ENCODE measurements at places on chromosomes 4 and X.
A peak's percentile ranks its signal among the peaks of the same experiment; 100 is the strongest.

DNA sequence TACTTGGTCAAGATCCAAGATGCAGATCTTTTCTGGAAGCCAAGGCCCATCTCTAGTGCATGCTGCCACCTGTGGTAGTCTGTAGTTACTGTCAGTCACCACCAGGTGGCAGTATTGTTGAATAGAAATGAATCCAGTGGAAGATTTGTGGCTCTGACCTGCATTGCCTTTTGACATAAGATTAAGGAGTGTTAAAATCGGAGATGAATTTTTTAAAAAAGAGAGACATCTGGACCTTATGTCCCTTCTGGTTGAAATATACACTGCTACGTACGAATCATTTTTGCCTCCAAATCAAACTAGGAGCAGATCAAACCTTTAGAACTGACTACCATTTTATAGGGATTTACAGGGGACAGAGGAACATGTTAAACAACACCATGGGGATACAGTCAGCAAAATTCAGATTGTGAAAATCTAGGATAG, 46.9 kb upstream of the RHOH start:
- peak; percentile 63 for DNase-seq

DNA sequence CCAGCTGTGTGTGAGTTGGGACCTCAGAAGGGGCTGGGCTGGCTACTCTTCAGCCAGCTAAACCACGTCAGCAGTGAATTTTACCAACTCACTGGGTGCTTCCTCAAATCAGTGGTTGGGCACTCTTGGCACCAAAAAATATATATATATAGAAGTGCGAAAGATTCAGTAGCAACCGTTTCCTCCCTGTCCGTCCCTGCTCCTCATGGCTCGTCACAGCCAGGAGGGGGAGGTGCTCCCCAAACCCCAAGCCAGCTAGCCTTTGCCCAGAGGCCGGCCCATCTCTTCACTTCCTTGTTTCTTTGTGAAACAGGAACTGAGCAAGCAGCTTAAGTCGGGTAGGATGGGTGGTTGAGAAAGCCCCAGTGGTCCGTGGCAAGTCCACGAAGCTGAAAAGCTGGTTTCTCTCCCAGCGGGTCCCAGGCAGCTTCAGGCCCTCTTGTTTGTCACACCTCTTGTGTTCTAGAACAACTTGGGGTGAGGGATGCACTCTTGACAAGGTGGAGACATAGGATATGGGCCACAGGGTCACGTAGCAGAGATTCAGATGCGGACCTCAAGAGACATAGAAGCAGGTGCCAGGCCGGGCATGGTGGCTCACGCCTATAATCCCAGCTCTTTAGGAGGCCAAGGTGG, 6.8 kb upstream of the SASH3 start:
- DNase-seq, result no peak

- DNase-seq, result no peak
Observed at GRCh38 chr4:35520059-35520458, 724.3 kb downstream of the ARAP2 start.

DNA sequence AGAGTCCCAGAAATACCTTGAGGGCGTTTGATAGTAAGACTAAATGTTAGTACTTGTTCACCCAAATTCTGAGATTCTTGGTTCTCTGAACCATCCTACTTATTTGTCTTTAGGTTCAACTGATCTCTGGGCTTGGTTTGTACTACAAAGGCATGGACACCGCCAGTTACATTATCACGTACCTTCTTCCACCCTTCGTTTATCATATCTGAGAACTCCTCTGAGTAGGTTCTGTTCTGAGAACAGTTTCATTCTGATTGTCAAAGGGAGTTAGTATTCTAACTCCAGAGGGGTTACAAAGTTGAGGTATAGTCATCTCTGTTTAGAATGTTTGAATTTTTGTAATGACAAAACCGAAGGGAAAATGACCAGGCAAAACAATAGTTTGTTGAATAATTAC, 19.3 kb downstream of the ZFX start:
- DNase-seq, result no peak

DNA sequence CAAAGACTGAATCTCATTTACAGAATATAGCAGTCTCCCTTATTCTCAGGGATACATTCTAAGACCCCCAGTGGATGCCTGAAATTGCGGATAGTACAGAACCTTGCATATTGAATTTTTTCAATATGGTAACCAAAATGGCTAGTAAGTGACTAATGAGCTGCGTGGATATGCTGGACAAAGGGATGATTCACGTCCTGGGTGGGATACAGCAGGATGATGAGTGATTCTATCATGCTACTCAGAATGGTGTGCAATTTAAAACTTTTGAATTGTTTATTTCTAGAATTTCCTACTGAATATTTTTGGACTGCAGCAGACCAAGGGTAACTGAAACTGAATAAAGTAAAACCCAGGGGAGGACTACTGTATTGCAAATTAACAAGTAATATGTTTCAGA, 66.7 kb downstream of the STAG2 start:
- DNase-seq, result no peak

DNA sequence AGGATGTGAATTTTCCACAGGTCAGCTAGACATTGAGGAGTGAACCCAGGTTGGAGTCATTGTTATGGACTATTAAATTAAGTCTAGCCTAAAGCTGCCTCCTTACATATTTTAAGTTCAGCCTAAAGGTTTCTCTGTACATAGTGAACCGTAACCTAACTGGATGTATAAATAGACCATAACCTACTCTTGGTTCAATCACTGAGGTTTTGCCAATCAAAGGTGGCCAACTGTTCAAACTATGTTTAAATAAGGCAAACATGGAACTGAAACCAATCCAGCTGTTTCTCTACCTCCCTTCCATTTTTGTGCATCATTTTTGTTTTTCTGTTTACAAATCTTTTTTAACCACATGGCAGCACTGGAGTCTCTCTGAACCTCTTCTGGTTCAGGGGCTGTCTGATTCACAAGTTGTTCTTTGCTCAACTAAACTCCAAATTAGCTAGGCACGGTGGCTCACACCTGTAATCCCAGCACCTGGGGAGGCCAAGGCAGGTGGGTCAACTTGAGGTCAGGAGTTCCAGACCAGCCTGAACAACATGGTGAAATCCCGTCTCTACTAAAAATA, 43.9 kb upstream of the SFRP2 start:
- DNase-seq, result no peak

- DNase-seq, result no peak
Observed at GRCh38 chr4:48346594-48346993, 5.3 kb downstream of the SLAIN2 start.

GRCh38 chr4:2832309-2832980, 11.2 kb upstream of the ADD1 start:
- peak; percentile 25 for DNase-seq

- no peak for DNase-seq
Observed at GRCh38 chrX:36562986-36563385, 445.2 kb upstream of the FAM47C start.

DNA sequence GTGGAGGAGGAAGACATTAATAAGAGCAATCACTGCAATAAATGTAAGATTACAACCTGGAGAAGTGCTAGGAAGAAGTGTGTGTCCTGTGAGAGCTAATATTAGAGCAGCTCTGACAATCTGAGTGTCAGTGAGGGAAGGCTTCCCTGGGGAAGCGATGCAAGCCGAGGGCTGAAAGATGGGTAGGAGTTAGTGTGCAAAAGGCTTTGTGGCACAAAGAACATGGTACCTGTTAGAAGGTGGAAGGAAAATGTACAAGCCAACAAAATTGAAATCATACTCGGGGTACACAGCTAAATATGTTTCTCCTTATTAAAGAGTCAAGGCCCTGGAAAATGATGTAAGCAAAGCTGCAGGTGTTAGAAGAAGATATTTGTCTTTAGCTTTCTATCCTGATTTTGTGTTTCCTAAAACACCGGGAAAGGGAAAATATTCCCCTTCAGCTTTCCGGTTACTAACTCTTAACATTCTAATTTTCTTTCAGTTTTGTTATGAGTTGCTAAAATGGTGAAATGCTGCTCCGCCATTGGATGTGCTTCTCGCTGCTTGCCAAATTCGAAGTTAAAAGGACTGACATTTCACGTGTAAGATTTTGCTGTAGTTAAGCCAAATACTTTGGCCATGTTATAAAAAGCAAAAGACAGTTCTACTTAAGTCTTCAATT, 808 bp downstream of the THAP6 start:
- DNase-seq, result no peak

- no peak for DNase-seq
Observed at GRCh38 chr4:147289181-147289580, 191.7 kb upstream of the EDNRA start.

DNA sequence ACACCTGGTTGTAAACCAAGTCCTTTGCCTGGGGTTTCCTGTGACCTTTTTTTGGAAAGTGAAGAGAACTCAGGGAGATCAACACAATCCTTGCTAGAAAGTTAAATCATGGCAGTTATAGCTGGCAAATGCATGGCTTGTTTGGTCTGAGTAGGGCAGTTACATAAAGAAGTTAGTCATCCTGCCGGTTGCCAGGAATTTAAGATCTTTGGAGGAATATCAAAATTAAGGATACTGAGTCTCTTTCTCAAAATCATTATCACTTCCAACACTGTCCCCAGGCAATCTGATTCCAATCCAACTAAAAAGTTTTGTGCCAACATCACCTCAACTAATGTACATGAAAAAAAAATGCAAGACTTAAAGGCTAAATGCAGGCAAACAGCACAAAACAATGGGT, 40.3 kb downstream of the C4orf54 start:
- DNase-seq, result no peak

- no peak for DNase-seq
Observed at GRCh38 chr4:31923634-31924033, 1203.5 kb downstream of the PCDH7 start.

- DNase-seq, result no peak
Observed at GRCh38 chr4:83075311-83076095, 39.0 kb downstream of the PLAC8 start.

DNA sequence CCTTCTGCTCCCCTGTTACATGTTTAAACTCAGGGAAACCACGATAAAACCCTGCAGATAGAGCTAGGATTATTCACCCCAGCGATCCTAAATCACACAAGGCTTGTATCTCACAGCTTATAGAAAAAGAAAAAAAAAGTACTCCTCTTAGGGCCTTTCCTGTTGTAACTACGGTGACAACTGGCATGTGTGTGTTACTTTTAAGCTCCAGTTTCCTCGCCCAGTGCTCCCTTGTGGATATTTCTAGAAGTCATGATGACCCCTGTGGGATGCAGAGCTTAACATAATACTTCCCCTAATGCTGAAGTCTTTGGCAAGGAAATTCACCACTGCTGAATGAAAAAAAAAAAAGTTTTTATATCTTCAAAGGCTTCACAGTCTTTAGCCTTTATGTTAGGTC, 114.7 kb downstream of the NWD2 start:
- no peak for DNase-seq

DNA sequence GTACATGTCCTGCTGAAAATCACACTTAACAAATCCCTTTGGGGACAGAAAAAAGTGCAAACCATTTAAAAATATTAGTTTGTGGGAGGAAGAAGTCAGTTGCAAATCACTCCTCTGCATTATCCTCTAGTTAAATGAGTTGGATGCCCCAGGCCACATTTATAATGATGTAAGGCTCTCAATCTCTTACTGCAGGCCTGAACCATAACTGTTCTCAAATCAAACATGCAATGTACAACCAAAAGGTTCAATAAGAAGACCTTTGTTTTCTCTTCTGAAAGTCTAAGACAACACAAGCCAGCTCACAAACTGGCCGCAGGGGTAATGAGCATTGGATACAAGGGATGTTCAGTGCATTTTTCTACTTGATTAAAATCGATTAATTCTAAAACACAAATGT, 39.7 kb downstream of the IGFBP7 start:
- no peak for DNase-seq

DNA sequence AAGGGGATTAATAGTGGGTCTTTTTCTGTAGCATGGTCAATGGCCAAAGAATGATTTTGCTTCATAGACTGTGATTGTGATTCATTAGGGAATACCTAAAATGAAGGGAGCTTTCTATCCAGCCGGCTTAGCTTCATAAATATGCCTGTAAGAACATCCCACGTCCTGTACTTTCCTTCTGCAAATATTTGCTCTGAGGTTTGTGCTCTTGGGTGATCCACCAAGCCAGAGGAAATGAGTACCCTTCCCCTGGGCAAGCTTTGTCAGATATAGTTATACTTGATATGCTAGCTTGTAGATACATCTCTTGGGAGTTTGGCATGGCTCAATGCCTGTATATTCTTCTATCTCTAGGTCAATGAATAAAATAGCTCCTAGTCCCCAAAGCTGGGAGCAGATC, 28.2 kb upstream of the SPARCL1 start:
- no peak for DNase-seq

- DNase-seq, result no peak
Observed at GRCh38 chrX:155864655-155865054, 16.5 kb upstream of the VAMP7 start.

DNA sequence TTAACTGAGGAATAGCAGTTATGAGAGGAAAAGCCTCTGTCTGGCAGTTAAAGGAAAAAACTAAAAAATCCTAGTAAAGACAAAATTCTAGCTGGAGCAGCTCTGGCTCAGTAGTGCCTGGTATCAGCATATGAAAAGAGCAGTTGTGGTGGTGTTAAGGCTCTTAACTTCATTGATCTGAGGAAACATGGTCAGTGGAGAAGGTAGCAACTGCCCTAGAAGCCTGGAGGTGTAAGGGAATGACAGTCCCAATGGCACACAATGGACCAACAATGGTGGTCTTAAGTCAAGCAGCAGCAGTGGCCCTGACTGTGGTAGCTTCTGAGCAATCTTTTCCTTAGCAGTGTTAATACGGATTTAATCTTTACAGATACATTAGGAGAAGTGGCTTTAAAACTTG, 189.6 kb upstream of the POF1B start:
- DNase-seq, result no peak

Measured in activated CD4-positive, CD25-positive, alpha-beta regulatory T cell treated with anti-CD3 and anti-CD28 coated beads, Interleukin-2, amount 50 U/mL, for 72 hours (primary cell).